ENCODE measurements at places on chromosomes 6 and 20.

DNA sequence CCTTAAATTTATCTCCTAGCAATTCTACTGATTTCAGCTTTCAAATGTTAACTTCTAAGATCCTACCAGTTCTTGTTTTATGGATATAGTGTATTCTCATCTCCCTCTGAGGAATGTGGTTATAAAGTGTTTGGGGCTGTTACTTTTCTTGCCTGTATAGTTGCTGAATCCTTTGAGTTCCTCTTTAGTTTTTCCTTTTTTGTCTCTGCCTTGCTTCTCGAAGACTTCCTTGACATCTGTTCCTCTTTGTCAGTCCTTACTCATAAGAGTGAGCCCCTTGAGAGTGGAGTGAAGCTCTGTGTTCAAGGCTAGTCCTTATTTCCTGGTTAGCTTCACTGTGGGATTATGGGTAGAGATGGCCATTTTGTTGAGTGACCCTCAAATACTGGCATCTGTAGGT is 84.6 kb downstream of the ELOVL4 start:
- peak; percentile 34 for DNase-seq

- DNase-seq, result peak; percentile 100
Observed at GRCh38 chr6:14743474-14744211, 502.2 kb upstream of the JARID2 start.

DNA sequence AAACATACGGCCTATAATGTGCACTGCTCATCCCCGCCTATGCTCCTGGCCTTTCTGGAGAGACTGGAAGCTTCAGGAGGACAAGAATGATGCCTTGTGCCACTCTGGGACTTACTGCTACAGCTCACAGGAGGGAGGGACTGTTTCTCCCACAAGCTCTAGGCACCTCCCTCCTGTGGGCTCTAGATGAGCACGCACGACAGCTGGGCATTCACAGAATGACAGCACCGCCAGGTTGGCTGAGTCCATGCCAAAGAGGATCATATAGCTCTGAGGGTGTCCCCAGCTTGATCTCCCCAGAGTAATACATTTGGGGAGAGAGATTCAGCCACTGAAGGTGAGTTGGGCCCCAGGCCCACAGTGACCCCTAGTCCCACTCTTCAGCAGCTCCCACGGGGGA is 10.1 kb upstream of the PGC start:
- DNase-seq, result no peak

DNA sequence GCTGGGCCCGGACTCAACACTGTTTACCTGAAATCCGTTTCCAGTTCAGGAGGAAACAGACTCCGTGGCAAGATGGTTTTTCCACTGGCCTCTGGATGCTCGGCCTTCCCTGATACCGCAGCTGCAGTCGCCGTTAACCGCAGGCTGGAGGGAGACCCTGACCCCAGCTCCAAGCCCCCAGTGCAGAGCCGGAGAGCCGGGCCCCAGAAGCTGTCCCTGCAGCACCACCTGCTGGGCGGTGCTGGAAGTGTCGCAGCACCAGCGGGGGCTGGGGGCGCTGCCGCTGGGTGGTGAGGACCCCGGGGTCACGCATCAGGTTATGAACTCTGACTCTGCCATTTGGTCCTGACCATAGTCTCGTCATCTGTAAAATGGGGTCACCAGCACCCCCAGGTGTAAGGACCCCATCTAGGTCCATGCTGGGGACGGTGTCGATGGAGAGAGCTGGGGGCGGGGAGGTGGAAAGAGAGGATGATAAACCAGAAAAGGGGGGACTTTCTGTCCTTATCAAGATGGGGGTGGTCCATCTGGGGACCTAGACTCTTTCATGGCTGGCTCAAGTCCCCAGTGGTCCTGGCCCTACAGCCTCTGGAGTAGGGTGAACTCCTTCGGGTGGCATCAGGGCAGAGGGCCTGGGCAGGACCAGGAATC is 20.8 kb upstream of the CHRNA4 start:
- no peak for DNase-seq

DNA sequence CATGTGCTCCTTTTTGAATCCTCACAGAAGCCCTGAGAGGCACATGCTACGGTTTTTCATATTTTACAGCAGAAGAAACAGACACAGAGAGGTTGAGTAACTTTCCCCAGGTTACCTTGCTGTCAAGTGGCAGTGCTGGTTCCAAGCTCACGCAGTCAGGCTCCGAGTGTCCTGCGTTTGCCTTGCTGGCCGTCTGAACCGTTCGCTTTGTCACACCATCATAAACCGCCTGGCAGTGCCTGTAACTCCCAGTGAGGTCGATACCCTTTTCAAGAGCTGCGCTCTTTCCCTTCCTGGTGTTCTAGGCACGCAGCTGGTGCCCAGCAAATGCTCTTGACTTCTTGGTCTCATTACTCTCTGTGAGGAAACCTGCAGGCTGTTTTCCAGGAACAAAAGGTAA is 31.3 kb upstream of the KCNG1 start:
- no peak for DNase-seq

GRCh38 chr6:104431096-104431495 is 428.6 kb downstream of the HACE1 start:
- no peak for DNase-seq

- no peak for DNase-seq
Observed at GRCh38 chr20:10080574-10080973, 45.8 kb downstream of the ANKEF1 start.

GRCh38 chr6:42021847-42022754 is 28.2 kb upstream of the TAF8 start:
- no peak for DNase-seq
